ENCODE measurements at places on chromosomes 4 and X.

DNA sequence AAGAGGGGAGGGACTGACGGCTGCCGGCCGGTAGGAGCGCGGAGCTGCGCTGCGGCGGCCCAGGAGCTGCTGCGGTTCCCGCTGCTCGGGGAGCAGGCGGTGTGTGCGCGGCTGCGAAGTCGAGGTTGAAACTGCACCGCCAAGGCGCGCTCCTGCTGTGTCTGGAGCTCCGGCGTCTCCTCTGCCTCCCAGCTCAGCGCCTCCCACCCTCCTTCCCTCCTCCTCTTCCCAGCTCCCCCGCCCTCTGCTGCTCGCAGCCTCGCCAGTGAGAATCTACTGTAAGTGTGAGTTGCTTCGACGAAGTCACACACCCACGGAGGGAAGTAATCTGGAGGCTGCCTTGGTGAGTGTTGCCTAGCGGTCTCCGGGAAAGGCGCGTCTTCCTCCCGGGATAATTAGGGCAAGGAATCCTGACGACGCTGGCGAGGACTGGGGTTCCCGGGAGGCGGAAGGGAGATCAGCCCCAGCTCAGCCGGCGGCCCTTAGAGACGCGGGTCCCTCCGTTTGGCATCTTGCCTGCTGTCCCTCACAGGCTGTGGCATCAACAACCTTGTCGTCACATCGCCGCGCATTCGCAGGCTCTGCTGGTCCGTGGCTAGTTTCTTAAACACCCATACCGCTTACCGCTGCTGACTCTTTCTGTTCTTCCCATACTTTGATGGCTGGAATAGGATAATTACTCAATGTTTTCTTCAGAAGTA, at the start of gene EPHA5:
EPHA5 (minus strand) TSS at position 159 of the 701 bp plus-strand sequence. CDS start 747 bp downstream, outside the sequence.
- peak; percentile 66 for DNase-seq

- no peak for DNase-seq
Observed at GRCh38 chr4:44056721-44057151, 391.9 kb downstream of the KCTD8 start.

- no peak for DNase-seq
Observed at GRCh38 chrX:40644176-40644575, 3.2 kb downstream of the CXorf38 start.

- no peak for DNase-seq
Observed at GRCh38 chr4:85970535-85970934, 389.3 kb downstream of the MAPK10 start.

- DNase-seq, result no peak
Observed at GRCh38 chr4:151166636-151167035, 67.2 kb downstream of the RPS3A start.

DNA sequence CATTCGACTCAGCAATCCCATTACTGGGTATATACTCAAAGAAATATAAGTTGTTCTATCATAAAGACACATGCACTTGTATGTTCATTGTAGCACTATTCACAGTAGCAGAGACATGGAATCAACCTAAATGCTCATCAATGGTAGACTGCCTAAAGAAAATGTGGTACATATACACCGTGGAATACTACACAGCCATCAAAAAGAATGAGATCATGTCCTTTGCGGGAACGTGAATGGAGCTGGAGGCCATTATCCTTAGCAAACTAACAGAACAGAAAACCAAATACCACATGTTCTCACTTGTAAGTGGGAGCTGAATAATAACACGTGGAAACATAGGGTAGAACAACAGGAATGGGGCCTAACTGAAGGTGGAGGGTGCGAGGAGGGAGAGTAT, 44.9 kb downstream of the TMEM131L start:
- DNase-seq, result no peak
